ENCODE measurements at places on chromosomes 13 and 19.

GRCh38 chr13:109684824-109685202 lies 101.6 kb downstream of the IRS2 start:
- DNase-seq: no peak

- DNase-seq: no peak
These were observed 563.9 kb downstream of the DACH1 start for GRCh38 chr13:71303144-71303543.

- no peak for DNase-seq
These were observed 16.8 kb upstream of the SLC35E1 start for GRCh38 chr19:16588824-16589577.

GRCh38 chr13:108933061-108933460 lies 303.6 kb downstream of the MYO16 start:
- DNase-seq: no peak

DNA sequence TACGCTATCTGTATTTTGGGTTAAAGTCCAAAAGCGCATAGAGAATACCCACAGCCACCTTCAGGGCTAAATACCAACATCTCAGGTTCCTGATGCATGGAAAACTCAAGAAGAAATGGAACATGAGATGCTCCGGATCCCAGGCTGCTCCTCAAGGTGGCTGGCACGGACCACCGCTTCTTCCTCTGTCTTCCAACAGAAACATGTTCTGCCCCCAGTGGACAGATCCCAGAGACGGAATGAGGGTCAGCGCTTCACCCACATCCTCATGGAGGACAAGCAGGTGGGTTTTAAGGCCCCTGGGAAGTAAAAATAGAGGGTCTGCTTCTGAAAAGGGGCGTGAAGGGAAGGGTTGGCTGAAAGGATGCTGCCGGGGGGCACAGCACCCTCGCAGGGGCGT lies 17.3 kb downstream of the COL4A1 start:
- no peak for DNase-seq

GRCh38 chr19:48928164-48929025 lies 5.1 kb upstream of the DHDH start:
- no peak for DNase-seq

DNA sequence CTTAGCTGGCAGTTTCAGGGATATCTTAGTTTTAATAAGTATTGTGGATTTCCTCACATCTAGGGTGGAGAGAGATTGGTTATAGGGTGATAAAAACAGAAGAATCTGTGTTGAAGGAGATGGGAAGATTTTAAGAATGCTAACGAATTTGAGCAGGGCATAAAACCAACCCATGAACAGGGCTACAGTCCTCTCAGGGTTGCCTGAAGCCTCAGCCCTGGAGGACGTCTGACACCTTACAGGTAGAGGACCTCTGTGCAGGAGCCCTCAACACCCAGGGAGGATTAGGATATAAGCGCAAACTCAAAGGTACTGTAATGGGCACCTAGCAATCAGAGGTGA lies 461 bp upstream of the WASF3 start:
- DNase-seq: no peak

- no peak for DNase-seq
These were observed 1.9 kb upstream of the KLK15 start for GRCh38 chr19:50835103-50835784.

- DNase-seq: no peak
These were observed 69.2 kb downstream of the PIBF1 start for GRCh38 chr13:72850959-72851677.

- no peak for DNase-seq
These were observed 29.4 kb downstream of the AP1M1 start for GRCh38 chr19:16226878-16227836.

GRCh38 chr13:40069173-40070044 lies 413.9 kb downstream of the COG6 start:
- DNase-seq: peak; percentile 55

GRCh38 chr19:14440049-14440448 lies 6.9 kb downstream of the PKN1 start:
- no peak for DNase-seq

DNA sequence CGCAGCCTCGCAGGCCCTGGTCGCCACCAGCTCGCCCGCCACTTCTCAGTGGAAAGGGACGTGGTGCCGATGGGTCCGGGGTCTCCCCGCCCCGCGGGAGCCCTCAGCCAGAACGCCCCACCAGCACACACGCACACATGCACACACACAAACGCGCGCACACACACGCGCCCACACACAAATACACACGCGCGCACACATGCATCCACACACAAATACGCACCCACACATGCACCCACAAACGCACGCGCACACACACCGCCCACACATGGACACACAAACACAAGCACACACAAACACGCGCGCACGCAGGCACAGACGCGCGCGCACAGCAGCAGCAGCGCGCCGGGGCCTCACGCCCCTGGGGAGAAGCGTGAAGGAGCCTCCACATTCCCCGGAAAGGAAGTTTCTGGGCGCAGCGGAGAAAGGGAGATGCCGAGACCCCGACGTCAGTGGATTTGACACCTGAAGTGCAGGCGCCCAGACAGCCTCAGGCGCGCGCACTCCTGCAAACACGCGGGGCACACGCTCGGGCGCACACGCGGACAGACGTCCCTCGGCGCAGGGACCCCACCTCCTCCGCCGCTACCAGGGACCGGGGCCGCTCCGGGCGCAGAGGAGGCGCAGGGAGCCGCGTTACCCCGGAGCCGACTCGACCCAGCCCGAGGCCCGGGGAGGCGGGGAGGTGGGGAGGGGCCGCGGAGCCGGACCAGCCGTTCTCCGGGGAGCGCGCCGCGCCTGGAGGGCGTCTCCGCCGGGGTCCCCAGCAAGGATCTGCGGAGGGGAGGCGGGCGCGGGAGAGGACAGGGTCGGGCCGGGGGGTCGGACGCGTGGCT lies 622 bp downstream of the RASA3 start:
- DNase-seq: no peak

DNA sequence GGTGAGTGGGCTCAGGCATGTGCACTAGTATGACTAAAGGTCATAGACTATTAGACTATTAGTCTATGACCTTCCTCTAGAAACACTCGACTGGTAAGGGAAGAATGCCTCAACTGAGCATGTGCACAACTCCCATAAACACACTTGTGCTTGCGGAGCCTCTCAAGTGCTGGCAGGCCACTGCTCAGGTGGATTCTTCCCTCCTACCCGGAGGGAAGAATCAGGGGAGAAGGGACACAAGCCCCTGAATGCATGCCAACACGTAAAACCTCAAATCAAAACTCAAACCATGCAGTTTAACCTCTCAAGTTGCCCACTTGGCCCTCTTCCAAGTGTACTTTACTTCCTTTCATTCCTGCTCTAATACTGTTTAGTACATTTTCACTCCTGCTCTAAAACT lies 287.6 kb upstream of the SGCG start:
- no peak for DNase-seq

DNA sequence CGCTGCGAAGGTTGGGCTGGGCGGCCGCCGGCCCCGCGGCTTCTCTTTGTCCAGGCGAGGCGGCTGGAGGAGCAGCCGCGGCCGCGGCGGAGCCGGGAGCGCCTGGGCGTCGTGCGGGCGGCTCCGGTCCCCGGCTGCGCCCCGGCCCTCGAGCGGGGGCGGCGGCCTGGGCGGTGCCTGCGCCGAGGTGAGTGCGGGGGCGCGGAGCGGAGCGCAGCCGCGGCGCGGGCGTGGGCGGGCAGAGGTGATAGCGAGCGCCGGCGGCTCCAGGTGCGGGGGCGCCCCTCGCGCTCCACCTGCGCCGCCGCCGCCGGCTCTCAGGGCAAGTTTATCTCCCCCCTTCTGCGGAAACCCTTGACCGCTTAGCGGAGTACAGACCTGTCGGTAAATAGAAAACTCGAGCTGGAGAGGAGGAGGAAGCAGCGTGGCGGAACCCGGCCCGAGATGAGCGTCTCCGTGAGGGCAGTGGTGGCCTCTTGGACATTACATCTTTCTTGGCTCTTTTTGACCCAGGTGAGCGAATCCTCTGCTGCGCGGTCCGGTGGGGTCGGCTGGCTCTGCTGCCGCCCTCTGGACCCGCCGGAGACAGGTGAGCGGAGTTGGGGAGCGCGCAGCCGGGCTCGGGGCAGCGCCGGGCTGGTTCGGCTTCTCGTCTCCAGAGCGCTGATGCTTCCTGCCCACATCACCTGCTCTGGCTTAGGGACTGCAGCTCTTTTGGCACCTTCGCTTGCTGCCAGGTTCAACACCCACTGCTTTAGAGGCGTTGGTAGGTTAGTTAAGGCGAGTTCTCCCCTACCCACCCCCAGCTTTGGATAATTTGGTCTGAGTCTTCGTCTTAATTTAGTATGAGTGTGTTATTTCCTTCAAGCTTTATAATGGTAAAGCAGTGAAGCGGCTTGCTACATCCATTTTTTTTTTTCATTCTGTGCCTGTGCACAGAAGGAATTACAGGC lies at the start of gene MTUS2:
Gene MTUS2 (plus strand): TSS at position 241 of the 953 bp plus-strand sequence.
- no peak for DNase-seq

GRCh38 chr19:8269724-8270123 lies 38.4 kb downstream of the CD320 start:
- no peak for DNase-seq

- no peak for DNase-seq
These were observed 13.5 kb upstream of the FAM124A start for GRCh38 chr13:51208716-51209115.

DNA sequence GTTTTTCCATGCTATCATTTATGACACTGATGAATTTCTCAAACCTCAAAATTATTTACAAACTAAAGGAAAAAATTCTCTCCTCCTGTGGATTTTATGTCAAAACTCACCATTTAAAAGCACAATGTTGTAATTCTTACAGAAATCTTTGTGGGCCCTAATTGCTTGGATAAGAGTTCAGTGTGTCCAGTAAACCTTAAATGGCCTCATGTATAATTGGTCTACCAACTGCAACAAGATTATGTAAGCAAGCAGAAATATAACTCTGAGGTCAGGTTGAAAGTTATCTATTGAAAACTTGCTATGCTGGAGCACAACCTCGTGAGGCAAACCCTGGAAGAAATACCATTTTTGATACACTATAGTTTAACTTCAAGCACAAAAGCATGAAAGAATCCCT lies 22.0 kb downstream of the VWA8 start:
- DNase-seq: no peak

DNA sequence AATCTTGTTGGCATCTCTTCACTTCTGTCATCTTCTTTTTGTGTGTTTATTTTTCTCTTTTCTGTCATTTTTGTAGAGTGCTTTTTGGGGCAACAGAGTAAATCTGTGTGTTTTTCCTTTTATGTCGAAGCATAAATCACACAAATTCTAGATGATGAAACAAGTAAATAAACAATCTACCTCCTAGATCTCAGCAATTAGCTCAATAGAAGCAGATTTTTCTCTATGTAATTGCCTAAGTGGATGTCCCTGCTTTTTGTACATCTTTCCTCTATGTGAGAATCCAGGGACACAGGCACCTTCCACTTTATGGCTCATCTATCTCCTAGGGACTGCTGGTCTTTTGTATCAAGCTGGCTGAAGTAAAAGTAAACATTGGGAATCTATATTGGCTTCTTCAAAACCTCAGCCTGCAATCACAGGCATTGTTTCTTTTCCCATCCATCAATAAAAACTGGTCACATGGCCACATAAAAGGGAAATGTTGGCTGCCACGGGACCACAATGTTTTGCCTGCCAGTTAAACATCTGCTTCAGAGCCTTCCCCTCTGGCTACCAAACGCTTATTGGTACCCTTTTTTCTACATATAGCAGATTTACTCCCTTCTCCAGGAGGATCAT lies 323.8 kb downstream of the LMO7 start:
- DNase-seq: no peak

- peak; percentile 20 for DNase-seq
These were observed 1.1 kb downstream of the COMP start for GRCh38 chr19:18789883-18790565.

GRCh38 chr13:45119469-45119990 lies 780 bp upstream of the GTF2F2 start:
- no peak for DNase-seq

GRCh38 chr13:109985871-109986450 lies 199.6 kb upstream of the IRS2 start:
- DNase-seq: no peak

DNA sequence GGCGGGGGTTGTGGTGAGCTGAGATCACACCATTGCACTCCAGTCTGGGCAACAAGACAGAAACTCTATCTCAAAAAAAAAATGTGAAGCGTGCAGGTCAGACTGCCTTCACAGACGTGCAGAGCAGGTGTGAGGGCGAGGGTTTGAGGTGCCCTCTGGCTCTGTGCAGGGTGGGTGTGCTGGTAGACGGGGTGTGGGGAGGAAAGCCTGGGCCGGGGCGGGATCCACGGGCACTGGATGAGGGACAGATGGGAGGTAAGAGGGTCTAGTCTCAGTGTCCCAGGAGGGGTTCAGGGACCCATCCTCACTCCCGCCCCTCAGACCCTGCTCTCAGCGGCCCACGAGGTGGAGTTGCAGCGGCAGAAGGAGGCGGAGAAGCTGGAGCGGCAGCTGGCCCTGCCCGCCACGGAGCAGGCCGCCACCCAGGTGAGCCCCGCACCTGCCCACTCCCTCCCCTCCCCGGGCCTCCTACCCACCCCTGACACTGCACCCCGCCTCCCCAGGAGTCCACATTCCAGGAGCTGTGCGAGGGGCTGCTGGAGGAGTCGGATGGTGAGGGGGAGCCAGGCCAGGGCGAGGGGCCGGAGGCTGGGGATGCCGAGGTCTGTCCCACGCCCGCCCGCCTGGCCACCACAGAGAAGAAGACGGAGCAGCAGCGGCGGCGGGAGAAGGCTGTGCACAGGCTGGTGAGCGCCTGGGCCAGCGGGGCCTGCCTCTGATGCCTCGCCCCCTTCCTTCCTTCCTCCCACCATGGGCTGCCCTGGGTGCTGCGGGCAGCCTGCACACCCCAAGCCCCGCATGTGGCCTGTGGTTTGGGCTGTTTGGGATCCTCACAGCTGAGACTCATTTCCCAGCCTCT lies 9.1 kb downstream of the NOP53 start:
- no peak for DNase-seq

DNA sequence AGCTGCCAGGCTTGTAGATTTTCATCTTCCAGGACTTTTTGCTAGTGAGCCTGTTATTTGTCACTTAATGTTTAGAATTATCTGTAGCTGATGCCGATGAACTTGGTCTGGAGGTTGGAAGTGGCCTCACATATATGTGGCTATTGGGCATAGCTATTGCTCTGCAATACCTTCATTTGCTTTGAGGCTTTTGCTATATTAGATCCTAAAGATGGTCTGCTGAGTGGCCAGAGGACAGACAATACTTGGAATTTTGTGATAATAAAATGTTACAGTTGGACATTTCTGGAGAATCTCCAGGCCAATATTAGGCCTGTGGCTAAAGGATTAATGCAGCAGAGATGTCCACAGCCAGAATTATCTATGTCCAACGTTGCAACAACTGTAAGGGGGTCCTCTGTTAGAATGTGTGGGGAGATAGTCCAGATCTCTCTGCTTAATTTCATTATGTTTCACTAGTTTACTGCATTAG lies 222.3 kb downstream of the GPC5 start:
- DNase-seq: no peak

Data from stimulated activated CD4-positive, alpha-beta T cell treated with anti-CD3 and anti-CD28 coated beads, TNF-alpha, amount 100 ng/mL, for 1 hour (primary cell).